8988T (cell line): ENCODE measurements at places on chromosomes 11 and 22.

DNA sequence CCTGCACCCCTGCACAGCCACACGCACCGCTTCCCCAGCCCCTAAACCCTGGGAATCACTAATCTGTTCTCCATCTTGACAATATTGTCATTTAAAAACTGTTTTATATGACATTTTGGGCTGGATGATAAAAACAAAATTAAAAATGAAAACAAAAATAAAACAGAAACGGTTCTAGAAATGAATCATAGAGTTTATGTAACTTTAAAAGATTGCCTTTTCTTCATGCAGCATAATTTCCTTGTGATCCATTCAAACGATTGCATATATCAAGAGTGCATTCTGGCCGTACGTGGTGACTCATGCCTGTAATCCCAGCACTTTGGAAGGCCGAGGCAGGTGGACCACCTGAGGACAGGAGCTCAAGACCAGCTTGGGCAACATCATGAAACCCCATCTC, 6.6 kb upstream of the FAM118A start:
- no peak for DNase-seq

GRCh38 chr11:105468154-105468553, 141.7 kb upstream of the GRIA4 start:
- DNase-seq: no peak

DNA sequence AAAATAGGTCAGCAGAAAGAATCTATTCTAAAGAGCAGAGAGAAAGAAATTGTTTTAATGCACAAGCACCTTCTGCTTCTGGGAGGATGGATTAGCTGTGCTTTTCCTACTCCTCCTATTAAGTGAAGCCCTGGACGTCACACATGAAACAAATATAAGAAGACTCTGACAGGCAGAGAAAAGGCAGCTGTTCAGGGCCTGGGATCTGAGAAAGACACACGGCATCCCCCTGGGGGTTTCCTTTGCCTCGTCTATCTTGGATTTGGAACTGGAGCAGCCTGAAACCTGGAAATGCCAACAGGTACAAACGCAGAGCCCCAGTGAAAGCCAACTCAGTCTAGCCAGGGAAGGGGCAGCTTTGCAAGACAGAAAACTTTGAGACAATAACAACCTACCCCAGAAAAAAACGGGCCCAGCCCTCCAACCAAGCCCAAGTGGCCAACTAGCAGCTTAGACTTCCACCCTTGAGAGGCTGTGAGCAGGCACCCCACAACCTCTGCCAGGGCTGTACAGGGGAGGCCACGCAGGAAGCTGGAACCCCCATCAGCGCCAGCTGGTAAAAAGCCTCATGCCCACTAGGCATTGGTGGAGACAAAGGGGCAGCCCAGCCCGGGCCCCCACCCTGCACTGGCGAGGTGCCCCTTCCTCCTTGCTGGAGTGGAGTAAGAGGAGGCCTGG, 7.3 kb downstream of the CERK start:
- no peak for DNase-seq

DNA sequence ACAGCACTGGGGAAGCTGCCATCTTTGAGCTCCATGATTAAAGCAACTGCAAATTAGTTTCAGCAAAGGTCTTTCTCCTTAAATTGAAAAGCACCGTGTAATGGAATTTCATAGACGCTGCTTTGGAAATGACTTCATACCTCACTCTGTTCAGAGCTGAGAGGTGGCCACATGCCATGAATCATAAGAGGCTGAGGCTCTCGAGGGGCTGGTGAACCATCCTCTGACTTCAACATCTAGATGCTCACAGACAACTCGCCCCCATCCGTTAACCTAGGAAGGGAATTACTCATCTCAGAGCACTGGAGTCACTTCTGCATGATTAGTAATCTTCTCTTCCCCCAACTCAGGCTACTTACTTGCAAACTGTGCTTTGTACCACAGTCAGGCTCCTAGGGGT, 122.3 kb downstream of the RCN1 start:
- DNase-seq: no peak

DNA sequence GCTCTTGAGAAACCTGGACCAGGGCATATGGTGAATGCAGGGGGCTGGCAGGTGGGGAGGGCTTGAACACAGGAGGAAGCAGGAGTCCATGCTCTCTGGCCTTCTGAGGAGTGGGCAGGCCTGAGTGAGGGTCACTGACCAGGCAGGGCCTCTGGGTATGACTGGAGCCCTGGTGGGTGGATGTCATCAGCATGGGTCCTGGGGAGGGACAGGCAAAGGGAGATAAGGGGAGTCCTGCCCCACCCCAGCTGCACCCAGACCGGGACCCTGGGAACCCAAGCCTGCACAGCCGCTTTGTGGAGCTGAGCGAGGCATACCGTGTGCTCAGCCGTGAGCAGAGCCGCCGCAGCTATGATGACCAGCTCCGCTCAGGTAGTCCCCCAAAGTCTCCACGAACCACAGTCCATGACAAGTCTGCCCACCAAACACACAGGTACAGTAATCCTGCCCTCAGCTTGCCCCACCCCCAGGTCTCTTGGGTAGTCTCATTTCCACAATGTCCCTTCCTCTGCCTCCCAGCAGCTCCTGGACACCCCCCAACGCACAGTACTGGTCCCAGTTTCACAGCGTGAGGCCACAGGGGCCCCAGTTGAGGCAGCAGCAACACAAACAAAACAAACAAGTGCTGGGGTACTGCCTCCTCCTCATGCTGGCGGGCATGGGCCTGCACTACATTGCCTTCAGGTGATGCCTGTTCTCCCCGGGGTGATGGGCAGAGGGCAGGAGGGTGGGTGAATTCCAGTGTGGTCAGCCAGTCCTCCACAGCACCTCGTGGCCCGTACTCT, 2.0 kb upstream of the VEGFB start:
- DNase-seq: no peak

- DNase-seq: no peak
Observed at GRCh38 chr22:17808693-17809403, 34.6 kb upstream of the BID start.

- no peak for DNase-seq
Observed at GRCh38 chr11:18599739-18600230, at the start of gene MISFA. TSS of gene MISFA (plus strand) at chr11:18599789. CDS start at chr11:18599929, 140 bp downstream.

- no peak for DNase-seq
Observed at GRCh38 chr11:125370561-125371389, 125.3 kb downstream of the FEZ1 start.

- no peak for DNase-seq
Observed at GRCh38 chr11:111923351-111923788, 4.7 kb downstream of the C11orf52 start.

GRCh38 chr22:40008726-40009291, 14.1 kb downstream of the FAM83F start:
- no peak for DNase-seq

DNA sequence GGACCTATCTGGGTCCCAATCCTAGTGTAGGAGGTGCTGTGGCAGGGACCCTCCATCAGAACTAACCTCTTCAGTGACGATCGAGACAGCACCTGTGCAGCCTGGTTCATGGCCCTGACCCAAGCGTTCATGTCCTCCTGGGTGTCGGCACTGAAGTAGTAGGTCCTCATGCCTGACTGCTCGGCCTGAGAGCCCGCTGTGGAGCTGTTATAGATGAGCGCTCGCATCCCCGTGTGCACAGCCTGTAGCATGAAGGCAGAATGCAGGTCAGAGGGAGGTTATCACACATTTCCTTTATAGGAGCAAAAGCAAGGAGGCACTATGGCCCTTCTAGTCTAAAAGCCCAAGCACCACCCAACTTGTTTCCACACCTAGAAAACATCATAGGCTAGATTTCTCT, 103.0 kb downstream of the C11orf58 start:
- no peak for DNase-seq

DNA sequence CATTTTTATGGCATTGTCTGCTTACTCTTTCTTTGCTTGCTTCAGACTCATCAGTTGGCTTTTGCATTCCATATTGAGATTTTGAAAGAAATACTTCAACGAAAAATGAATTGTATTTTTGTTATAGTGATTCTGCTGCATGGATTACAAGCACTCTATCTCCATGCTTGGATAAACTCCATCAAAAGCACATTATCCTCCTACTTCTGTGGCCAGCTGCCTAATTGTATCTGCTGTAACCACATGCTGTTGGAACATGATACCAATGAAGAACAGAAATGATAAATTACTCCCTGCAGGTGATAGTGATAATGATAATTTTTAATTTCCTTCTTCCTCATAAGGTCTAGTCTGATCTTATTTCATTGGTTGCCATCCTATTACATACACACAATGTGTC, 100.8 kb downstream of the PRMT3 start:
- no peak for DNase-seq

DNA sequence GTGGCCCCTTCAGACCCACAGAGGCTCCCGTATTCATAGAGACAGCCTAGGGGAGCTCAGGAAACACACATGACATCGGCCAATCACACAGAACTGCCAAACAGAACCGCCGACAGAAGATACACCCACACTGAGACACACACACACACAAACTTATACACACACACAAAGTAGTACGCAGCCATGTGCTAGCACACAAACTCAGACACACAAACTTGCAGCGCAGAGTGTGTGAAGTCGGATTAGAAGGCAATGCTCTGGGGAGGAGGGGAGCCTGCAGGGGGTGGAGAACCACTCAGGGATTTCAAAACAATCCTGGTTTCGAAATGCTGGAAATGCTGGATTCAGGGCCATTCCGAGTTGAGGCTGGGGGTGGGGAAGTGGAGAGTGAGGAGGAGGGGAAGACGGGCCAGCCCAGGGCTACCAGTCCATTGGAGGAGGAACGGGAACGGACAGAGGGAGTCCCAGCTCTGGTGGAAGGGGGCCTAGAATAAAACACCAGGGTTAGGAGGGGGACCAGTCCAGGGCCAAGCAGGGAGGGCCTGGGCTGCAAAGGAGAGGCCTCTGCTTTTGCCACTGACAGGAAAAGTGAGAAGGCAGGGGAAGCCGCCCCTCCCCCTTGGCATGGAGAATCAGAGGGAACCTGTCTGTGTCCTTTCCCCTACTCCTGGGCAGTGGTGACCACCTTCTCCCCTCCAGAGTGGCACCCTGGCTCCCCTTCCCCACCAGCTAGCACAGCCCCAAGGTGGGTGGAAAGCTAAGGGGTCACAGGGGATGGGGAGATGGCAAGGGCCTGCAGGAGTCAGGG, 4.4 kb downstream of the BCL9L start:
- no peak for DNase-seq

DNA sequence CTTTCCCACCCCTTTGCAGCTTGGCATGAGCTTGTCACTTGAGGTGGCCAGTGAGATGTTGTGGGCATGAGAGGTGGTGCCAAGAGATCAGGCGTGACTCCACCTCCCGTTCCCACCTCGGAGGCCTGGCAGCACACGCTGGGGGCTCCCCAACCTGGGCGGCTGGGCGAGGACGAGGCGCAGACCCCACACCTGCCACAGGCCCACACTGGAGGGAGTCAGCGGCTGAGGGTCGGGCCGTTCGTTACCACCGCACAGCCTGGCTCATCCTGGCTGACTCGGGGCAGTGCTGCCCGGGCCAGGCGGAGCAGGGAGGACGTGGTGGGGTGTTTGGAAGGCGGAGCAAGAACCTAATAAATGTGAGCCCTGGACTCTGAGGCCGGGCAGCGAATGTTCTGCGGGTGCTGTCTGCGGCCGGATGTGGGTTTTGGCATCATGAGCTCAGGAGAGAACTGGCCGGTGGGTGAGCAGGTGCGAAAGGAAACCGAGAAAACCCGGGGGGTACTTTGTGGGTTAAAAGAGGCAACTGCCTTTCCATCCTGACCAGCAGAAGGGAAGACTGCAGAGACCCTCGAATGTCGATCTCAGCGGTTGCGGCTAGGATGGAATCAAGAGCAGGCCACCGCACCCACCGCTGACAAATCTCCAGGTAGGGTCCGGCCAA, 10.2 kb upstream of the IFITM3 start:
- DNase-seq: no peak

DNA sequence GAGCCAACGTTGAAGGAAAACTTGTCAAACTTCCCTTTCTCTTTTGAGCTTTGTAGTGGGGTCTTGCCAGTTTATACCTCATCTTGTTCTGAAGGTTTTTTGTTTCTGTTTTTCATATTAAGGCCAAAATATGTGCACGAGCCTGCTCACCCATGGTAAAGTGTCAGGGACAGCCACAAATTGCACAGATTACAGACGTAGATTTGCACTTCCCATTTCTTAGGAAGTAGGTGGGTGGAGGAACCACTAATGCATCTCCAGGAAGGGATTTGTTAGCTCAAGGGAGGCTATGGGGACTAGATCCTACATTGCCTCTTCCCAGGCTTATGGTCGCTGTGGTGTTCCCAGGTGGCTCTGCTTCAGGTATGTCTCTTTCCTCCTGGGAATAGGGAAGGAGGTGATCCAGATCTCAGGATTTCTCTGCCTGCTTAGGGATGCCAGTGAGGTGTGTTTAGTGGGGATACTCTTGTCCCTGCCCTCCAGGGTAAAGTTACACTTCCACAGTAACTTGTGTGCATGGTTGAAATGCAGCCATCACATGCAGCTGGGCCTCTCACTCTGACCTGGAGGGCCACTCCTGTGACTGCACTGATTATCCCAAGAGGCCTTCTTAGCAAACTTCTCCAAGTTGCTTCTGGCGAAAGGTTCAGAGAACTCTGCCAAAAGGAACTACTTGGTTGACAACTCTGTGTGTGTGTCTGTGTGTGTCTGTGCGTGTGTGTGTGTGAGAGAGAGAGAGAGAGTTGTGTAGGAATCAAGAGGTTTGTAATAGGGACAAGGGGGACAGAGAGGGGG, 9.8 kb downstream of the PPFIBP2 start:
- DNase-seq: no peak

DNA sequence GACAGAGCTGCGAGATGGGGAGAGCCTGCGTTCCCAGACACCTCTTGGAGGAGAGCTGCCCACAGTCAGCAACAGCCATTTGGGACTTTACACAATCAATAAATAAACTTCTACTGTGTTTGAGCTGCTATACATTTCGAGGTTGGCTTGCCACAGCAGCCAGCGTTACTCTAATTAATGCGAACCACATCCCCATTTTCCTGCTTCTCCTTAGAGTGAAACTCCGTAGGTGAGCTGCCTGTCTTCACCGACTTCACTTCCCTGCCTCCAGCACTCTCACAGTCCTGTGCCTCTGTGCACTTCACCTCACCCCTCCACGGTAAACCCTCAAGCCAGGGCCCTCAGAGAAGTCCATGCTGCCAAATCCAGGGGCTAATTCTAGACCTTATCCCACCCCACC, 5.9 kb upstream of the SLC22A12 start:
- no peak for DNase-seq

DNA sequence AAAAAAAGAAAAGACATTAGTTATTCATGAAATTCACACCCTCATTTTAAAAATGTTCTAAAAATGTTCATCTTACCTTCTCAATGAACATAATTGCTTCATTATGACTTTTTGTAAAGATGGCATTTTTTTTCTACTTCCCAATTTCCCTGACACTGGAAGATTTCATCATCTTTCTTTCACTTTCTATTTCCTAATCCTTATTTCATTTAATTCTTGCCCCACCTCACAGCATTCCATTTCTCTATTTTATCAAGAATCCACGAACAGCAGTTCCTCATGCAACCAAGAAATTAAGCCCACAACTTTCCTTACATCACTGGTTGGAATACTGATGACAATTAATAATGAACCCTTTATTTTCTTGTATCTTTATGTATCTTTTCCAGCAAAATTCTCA, 1.9 kb downstream of the PATL1 start:
- DNase-seq: no peak

GRCh38 chr11:66958956-66959274, 732 bp upstream of the PC start:
- no peak for DNase-seq
